Fibroblast of lung (primary cell): ENCODE measurements at places on chromosomes 2 and 18. TPM values are rescaled to one million over a fixed set of nuclear protein-coding genes. Genes with fewer than 3 reads are reported as not detected.

DNA sequence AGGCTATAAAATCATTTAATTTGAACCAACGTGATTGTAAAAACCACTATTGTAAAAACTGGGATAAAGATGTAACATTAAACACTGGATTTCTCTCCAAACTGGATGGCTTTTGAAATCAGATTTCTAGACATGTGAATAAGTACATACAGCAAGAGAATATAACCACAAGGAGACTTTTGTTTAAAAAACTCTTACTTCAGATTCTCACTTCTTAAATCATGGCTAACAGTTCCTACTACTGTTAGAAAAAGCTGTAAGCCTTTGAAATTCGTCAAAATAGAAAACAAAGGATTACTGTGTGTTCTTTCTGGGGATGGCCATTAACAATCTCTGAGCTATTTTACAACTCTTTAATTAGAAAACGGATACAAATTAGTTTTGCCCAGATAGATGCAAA, 39.4 kb upstream of the SH3BP4 start:
- H3K27ac ChIP-seq, result no peak overlapping the region
- DNase-seq, result no peak
- H3K4me1 ChIP-seq, result peaks cover 3% of the 10 kb centered on the region
- no peaks in the 10 kb centered on the region for H3K36me3 ChIP-seq
- no peak overlapping the region for H3K4me3 ChIP-seq
- H3K27me3 ChIP-seq, result no peaks in the 10 kb centered on the region

DNA sequence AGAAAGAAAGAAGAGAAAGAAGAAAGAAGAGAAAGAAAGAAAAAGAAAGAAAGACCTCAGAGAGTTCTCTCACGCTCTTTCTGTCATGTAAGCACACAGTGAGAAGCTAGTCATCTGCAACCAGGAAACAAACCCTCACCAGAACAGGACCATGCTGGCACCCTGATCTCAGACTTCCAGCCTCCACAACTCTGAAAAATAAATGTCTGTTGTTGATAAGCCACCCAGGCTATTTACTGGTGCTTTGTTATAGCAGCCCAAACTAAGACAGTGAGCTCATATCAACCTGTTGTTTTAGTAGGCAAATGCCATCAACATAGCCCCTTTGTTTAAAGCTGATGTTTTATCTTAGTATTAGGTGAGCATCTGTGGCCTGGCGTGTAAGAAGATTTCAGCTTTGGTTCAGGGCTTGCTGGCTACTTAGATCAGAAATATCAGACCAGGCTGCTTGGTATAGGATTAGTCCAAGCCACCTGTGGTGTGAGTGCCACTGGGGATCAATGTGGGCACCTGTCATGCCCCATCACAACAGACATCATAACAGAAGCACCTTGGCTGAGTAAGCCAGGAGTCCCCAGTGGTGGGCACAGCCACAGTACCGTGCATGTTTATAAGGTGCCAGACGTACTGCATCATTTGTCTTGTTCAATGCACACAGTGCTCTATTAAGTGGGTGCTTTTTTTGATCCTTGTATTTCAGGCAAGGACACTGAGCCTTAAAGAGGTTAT, 94.4 kb downstream of the LBH start:
- H3K4me1 ChIP-seq, result no peaks in the 10 kb centered on the region
- no peak overlapping the region for H3K4me3 ChIP-seq
- no peaks in the 10 kb centered on the region for H3K27me3 ChIP-seq
- DNase-seq, result no peak

DNA sequence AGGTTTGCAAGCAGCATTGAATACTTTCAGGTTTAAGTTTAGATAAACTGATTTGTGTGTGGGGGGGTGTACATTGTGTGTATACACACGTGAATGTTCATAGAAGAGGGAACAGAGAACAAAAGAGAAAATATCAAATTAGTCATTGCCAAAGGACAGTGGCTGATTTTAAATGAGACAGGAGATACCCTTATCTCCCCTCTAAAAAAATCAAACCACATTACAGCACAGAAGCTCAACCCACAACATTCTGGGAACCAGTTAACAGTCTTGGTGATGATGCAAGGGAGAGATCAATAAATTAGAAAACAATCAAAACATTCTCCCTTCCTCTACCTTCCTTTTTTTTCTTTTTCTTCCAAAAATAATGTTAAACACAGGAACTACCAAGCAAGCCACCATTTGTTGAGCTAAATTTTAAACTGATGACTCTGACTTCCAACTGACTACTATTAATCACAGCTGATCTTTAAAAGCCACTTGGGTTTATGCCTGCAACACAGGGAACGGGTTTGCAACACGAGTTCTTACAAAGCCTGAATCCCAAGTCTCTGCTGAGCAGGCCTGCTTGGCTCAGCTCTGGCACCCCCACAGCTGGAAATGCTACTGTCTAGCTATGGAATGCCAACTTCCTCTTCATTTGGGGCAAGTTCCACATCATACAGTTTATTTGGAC, 119.2 kb upstream of the ACVR1C start:
- H3K36me3 ChIP-seq, result no peaks in the 10 kb centered on the region
- peak; percentile 94 for DNase-seq
- H3K4me1 ChIP-seq, result peaks cover 17% of the 10 kb centered on the region

DNA sequence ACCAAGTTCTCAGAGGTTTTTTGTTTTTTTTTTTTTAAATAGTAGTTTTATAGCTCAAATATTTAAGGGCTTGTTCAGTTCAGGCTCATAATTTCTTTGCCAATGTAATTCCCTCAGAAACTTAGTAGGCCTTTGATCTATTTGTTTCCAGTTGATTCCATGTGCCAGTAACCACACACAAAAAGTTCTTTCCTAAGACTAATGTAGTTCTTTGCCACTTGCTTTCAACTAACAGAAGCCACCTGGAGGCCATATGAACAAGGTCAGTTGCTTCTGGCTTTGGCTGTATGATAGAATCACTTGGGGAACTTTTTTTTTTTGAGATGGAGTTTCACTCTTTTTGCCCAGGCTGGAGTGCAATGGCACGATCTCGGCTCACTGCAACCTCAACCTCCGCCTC, 100.7 kb downstream of the DTNB start:
- H3K27me3 ChIP-seq, result no peaks in the 10 kb centered on the region
- no peak overlapping the region for H3K4me3 ChIP-seq
- no peak overlapping the region for H3K27ac ChIP-seq

DNA sequence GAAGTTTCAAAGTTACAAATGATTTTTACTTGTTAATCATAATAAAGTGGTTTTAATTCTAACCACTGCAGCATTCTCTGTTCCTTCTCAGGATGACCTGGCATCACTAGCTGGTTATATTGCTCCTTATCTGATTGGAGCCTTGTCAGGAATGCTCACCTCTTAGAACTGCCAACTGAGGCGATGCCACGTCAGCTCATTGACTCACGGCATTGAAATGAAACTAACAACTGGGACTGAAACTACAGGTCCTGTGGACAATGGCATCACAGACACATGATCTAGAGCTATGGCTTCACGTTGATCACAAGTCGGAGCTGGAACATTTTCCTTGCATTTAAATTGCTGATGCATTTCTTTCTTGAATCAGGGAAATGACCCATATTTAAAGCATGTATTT, 54.9 kb upstream of the MAP2 start:
- no peaks in the 10 kb centered on the region for H3K27me3 ChIP-seq
- H3K4me1 ChIP-seq, result peaks cover 3% of the 10 kb centered on the region
- no peaks in the 10 kb centered on the region for H3K36me3 ChIP-seq
- H3K4me3 ChIP-seq, result no peak overlapping the region
- peak; percentile 100 for DNase-seq

DNA sequence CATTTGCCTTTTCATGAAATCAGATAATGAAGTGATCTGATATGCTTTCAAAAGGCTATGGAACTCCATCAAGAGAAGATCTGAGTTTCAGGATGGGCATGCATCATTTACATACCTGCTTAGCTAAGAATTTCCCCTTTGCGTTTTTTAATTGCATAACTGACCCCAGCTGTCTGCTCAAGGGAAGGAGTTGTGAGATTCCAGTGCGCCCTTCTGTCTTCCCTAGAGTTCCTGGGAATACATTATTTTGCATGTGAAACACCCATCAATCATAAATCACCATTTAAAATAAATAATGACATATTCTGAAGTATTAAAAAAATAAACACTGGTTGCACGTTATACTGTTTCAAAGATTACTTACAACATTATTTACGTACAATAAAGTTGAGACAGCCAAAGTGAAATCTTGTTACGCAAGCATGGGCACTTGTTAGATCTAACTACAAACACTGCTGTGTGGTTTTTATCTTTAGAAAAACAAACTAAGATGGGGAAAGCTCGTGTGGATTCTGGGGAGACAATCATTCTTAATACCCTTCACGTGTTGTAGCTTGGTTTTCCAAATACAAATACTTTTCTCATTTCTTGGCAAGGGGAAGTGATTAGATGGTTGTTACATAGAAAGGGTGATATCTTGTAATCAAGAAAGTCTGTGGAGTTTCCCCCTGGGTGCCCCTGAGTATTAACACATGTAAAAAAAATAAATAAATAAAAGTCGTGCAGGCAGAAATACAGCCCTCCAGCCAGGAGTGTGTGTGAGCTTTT, 125.7 kb upstream of the LMAN1 start:
- no peak overlapping the region for H3K4me3 ChIP-seq
- H3K27ac ChIP-seq, result peak overlapping the region; percentile 34

- peaks cover 3% of the 10 kb centered on the region for H3K27me3 ChIP-seq
- H3K27ac ChIP-seq, result no peak overlapping the region
- H3K4me3 ChIP-seq, result no peak overlapping the region
- DNase-seq, result peak; percentile 20
- no peaks in the 10 kb centered on the region for H3K4me1 ChIP-seq
- no peaks in the 10 kb centered on the region for H3K36me3 ChIP-seq
These were observed 132.8 kb downstream of the ACOXL start for GRCh38 chr2:110865188-110865587.

DNA sequence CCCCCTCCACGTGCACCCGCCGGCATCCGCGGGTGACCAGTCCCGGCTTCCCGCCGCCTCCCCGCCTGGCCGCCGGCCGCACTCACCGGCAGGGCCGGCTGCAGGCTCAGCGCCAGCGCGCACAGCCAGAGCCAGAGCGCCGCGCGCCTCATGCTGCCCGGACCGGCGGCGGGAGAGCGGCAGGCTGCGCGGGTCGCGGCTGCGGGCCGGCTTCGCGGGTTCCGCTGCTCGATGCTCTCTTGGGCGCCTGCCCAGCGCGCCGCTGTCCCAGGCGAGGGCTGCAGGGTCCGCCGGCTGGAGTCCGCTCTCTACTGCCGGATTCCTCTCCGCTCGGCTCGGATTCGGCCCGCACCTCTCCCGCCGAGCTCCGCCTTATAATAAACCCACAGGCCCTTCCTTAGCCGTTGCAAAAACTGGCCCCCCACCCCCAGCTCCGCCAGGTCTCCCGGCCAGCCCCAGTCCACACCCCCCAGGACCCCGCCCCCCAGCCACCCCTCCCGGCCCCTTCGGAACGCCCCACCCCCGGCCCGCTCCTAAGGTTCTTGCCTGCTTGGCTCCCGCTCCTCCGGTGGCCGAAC, at the start of gene SDC1:
SDC1 (minus strand) TSS at position 415 of the 578 bp plus-strand sequence; CDS start at position 152, 263 bp downstream.
- H3K4me3 ChIP-seq, result peak within 1 kb of the TSS; percentile 63
- no peaks in the 10 kb centered on the region for H3K27me3 ChIP-seq
- DNase-seq, result peak; percentile 64
- peaks cover 19% of the 10 kb centered on the region for H3K4me1 ChIP-seq
- H3K27ac ChIP-seq, result peak within 1 kb of the TSS; percentile 45

DNA sequence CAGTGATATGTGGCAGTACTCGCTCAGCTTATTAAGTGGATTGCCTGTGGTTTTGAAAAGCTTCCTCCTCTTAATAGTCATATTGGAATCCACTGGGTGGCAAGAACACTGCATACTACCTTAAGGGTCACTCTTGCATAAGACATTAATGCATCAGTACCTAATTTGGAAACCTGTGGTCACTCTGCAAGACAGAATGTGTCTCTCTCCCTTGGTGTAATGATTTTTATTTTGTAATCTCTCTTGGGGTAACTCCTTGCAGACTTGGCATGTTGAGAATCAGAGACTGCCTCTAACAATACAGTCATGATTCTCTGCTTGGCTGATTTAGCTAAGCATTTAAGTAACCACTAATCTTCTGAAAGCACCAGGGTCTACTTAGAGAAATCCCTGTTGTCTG, 33.0 kb upstream of the IER3IP1 start:
- no peak overlapping the region for H3K27ac ChIP-seq
- no peak for DNase-seq
- no peaks in the 10 kb centered on the region for H3K36me3 ChIP-seq
- no peaks in the 10 kb centered on the region for H3K4me1 ChIP-seq
- no peaks in the 10 kb centered on the region for H3K27me3 ChIP-seq

DNA sequence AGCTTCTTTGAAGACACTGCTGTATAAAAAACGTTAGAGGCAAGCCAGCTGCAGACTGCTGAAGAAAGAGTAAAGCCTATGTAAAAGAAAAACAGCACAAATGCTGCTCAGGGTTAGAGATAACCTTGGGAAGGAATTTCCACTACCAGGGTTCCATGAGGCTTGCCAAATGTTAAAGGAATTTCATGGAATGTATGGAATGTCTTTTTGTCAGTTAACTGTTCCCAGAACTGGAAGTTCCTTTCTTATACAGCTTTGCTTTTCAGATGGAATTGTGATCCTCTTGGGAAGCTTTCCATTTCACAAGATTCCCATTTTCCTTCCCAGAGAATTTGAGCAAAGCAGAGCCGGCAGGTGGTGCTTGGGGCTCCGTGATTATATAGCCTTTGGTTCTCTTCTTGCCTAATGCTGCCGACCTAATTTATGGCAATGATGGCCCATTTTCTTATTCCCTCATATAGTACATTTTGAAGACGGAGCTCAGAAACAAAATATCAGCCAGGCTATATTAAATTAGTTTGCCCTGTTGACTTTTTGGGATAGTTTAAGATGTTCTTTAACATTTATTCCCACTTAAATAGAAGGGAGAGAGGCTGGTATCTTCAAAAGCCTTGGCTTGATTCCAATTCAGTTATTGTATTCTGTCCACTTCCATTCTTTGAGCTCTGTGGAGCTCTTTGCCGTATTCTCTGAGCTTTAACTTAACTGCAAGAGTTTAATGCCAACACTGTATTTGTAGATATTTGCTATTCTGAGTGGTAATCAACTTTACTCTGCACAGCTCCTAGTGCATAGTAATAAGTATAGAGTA, 162.3 kb downstream of the PHLPP1 start:
- no peak overlapping the region for H3K4me3 ChIP-seq
- no peaks in the 10 kb centered on the region for H3K36me3 ChIP-seq
- no peak overlapping the region for H3K27ac ChIP-seq
- peaks cover 11% of the 10 kb centered on the region for H3K4me1 ChIP-seq
- peak; percentile 86 for DNase-seq
- no peaks in the 10 kb centered on the region for H3K27me3 ChIP-seq

GRCh38 chr2:158726911-158727592, 68.1 kb upstream of the DAPL1 start:
- H3K4me3 ChIP-seq, result no peak overlapping the region
- no peak for DNase-seq
- no peak overlapping the region for H3K27ac ChIP-seq
- H3K36me3 ChIP-seq, result no peaks in the 10 kb centered on the region
- H3K4me1 ChIP-seq, result peaks cover 3% of the 10 kb centered on the region

- peaks cover 6% of the 10 kb centered on the region for H3K36me3 ChIP-seq
- DNase-seq, result no peak
- no peak overlapping the region for H3K27ac ChIP-seq
- no peaks in the 10 kb centered on the region for H3K27me3 ChIP-seq
- no peak overlapping the region for H3K4me3 ChIP-seq
These were observed 79.5 kb downstream of the COX7A2L start for GRCh38 chr2:42281416-42282081.

- H3K27me3 ChIP-seq, result no peaks in the 10 kb centered on the region
- H3K4me3 ChIP-seq, result no peak overlapping the region
- no peaks in the 10 kb centered on the region for H3K4me1 ChIP-seq
- H3K27ac ChIP-seq, result no peak overlapping the region
These were observed 198.1 kb upstream of the SLC39A10 start for GRCh38 chr2:195458936-195459335.

Gene ANKRD62
- total RNA-seq, result not detected in 2 replicates

Gene APOB
- under 0.01 TPM in 2 replicates for total RNA-seq

Gene SLC8A1
- total RNA-seq, result 74.0 and 109 TPM in 2 replicates

Gene SIX2
- under 0.01 TPM in 1 of 2 replicates, not detected in the other for total RNA-seq

Gene DSG1
- total RNA-seq, result not detected in 2 replicates
